Activated naive CD4-positive, alpha-beta T cell treated with anti-CD3 and anti-CD28 coated beads, Interleukin-2, amount 50 U/mL, for 72 hours (primary cell): ENCODE measurements at places on chromosomes 3 and 15.

- no peak for DNase-seq
Observed at GRCh38 chr3:171454041-171454440, 6.2 kb downstream of the TNIK start.

DNA sequence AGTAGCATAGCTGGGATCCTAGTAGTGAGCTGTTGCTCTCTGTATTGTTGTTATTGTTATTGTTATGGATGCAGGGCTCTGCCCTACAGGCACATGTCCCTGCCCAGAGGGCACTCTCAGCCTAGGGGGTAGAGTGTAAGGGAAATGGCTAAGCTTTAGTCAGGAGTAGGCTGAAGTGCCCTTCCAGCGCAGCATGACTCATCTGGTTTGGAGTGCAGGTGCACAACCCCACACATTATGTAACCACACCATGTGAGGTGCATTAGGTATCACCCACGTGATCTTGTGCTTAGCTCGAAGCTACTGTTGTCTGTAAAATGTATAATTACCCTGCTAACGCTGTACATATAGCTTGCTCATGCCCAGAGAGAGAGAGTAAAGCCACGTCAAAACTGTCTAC is 48.3 kb upstream of the TIPARP start:
- no peak for DNase-seq

- no peak for DNase-seq
Observed at GRCh38 chr15:80419546-80419945, 15.4 kb downstream of the ARNT2 start.

- DNase-seq = no peak
Observed at GRCh38 chr15:81941479-81941878, 104.3 kb downstream of the MEX3B start.

GRCh38 chr15:73212424-73212823 is 156.3 kb downstream of the HCN4 start:
- no peak for DNase-seq

DNA sequence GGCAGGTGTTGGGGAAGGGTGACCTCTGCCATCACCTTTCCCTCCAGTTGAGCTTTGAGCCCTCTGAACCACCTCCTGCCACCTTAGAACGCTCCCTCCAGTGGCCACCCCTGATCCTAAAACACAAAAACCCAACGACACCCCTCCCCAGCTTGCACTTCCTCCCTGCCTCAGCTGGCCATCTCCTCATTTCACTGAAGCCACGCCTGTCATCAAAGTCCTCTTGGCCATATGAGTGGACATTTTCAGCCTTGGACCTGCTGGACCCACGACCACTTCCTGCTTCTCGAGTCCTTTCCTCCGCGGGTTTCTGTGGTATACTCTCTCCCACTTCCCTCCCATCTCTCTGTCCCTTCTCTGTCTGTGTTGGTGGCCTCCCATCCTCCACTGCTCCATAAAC is 48.5 kb upstream of the NR2C2 start:
- no peak for DNase-seq

DNA sequence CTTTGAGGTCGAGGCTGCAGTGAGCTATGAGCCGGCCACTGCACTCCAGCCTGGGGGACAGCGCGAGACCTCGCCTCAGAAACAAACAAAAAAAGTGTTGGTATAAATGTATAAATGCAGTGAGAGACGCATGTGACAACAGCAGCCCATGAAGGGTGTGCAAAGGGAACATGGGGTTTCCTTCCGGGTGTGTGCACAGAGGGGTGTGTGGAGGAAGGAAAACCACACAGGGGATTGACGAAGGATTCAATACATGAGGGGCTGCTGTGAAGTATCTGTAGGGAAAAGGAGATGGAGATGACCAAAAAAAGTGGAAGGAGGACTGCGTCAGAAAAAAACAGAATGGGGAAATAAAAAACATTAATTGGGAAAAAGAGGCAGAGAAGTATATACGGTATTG is 1.1 kb downstream of the MTFMT start:
- no peak for DNase-seq

GRCh38 chr3:57691411-57692132 is 1.3 kb downstream of the DENND6A start:
- DNase-seq = peak; percentile 10

GRCh38 chr3:58041826-58042324 is 33.7 kb downstream of the FLNB start:
- no peak for DNase-seq

DNA sequence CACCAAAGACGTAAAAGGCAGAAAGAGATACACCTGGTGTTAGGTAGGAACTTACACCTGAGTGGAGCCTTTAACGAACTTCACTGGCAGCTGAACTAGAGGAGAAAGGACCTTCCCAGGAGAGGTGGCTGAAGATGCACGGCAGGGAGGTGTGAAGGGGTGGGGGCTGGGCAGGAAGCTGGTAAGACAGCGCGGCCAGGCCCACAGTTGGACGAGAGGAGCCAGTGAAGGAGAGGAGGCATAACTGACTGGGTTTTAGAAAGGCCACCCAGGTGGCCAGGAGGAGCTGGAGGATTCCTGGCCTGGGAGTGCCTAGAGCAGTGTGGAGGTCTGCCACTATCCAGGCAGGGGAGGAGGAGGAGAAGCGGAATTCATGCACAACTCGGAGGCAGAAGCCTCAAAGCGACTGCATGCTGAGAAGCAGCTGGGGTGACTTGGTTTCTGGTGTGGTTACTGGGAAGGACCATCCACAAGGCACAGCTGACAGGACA is 51.9 kb downstream of the SLC41A3 start:
- no peak for DNase-seq

- DNase-seq = no peak
Observed at GRCh38 chr3:55445551-55445950, 41.6 kb downstream of the WNT5A start.

- DNase-seq = no peak
Observed at GRCh38 chr3:143851331-143852017, 3.2 kb upstream of the SLC9A9 start.

DNA sequence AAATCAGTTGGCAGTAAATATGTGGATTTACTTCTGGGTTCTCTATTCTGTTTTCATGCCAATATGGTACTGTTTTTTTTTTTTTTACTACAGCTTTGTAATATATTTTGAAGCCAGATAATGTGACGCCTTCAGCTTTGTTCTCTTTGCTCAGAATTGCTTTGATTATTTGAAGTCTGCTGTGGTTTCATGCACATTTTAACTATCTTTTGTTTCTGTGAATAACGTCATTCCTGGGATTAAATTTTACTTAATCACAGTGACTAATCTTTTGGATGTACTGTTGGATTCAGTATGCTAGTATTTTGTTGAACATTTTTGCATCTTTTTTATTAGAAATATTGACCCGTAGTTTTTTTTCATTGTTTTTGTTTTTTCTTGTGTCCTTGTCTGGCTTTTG is 576.5 kb downstream of the ZNF385D start:
- no peak for DNase-seq

DNA sequence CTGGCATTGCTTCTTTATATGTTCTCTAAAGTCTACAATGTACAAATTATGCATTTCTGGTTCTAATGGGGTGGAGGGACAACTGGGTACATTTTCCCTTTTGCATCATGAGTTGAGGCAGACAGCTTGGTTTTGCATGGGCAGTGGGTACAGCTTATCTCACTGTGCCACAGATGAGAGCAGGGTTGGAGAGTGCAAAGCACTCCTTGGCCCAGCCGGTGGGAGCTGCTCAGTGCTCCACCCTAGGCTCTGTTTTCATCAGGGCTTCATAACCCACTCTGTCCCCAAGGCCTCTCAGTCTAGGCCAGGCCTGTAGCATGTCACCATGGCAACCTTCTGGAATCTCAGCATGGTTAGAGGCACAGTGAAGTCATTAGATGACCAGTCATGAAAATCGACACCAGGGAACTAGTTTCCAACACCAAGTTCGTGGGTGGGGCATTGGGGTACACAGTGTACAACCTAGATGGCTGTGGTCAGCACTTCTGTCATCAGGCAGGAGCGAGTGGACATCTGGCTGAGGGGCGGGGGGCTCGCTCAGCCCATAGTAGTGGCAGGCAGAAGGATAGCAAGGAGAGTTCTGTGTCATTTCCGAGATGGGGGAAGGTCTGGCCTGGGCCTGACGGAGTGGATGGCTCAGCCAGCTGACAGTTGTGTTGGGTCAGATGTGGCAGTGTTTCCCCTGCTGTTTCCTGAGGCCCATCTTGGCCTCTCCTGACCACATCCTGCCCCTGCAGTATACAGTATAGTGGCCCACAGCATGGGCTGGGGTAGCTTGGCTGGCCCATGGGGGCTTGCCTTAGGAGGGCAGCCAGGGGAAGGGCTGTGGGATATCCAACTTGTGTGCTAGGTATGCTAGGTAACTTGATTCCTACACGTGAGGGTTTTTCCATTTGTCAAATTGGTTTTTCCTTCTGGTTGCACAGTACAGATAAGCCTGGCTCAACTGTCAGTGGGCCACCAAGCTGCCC is 75.7 kb upstream of the PRR23C start:
- DNase-seq = no peak
